ENCODE measurements at places on chromosomes 11 and 22. TPM values are rescaled to one million over a fixed set of nuclear protein-coding genes. Genes with fewer than 3 reads are reported as not detected.

SPI1 gene
- total RNA-seq: 12.7 TPM

TRPM5 gene
- total RNA-seq: not detected

ROBO4 gene
- 10.4 TPM for total RNA-seq

MRGPRF gene
- 2.0 TPM for total RNA-seq

PITPNM1 gene
- 15.6 TPM for total RNA-seq

PTPN5 gene
- not detected for total RNA-seq

OR52A1 gene
- total RNA-seq: not detected

TRIM49 gene
- not detected for total RNA-seq

SLN gene
- total RNA-seq: 0.77 TPM

SEPTIN3 gene
- total RNA-seq: not detected

WNT7B gene
- total RNA-seq: not detected

MPEG1 gene
- 5.6 TPM for total RNA-seq

PCSK7 gene
- 19.3 TPM for total RNA-seq

TYMP gene
- 57.4 TPM for total RNA-seq

CD3D gene
- total RNA-seq: 0.81 TPM

TMEM25 gene
- 25.1 TPM for total RNA-seq

LRRC10B gene
- not detected for total RNA-seq

GUCY1A2 gene
- 2.9 TPM for total RNA-seq

TSPAN32 gene
- 0.51 TPM for total RNA-seq

MYRF gene
- 7.6 TPM for total RNA-seq

GAB2 gene
- 4.8 TPM for total RNA-seq

Measured in right lobe of liver (tissue), 6 donors.